ENCODE measurements at places on chromosomes 6 and 20.

DNA sequence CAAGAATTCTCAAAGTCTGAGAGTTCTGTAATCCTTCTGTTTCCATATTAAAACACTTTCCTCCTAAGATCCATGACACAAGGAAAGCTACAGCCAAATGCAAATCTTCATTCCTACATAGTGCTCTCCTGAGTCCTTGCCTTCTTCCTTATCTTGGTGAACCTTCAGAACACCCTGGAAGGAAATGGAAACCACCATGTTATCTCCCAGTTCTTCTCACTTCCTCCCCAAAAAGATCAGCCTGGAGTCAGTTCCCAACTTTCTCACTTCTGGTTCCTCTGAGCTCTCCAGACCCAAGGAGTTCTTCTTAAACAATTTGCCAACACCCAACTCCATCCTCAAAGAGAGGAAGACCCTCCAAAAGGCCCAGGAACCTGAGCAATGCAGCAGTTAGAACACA, 193.3 kb upstream of the CCN2 start:
- no peak for DNase-seq

GRCh38 chr20:4371623-4372251, 350.0 kb upstream of the PRND start:
- no peak for DNase-seq

DNA sequence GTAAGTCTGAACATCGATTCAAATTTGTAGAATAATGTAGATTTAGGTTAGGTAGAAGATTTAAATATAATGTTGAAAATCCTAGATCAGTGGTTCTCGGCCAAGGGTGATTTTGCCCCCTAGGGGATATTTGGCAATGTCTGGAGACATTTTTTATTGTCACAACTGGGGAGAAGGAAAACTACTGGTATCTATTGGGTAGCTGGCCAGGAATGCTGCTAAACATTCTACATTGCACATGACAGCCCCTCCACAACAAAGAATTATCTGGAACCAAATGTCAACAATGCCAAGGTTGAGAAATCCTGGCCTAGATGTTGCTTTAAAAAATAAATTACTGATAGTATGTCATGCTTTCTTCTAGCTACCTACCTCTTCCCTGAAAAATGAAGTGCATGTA, 76.1 kb downstream of the HIVEP2 start:
- DNase-seq: no peak

DNA sequence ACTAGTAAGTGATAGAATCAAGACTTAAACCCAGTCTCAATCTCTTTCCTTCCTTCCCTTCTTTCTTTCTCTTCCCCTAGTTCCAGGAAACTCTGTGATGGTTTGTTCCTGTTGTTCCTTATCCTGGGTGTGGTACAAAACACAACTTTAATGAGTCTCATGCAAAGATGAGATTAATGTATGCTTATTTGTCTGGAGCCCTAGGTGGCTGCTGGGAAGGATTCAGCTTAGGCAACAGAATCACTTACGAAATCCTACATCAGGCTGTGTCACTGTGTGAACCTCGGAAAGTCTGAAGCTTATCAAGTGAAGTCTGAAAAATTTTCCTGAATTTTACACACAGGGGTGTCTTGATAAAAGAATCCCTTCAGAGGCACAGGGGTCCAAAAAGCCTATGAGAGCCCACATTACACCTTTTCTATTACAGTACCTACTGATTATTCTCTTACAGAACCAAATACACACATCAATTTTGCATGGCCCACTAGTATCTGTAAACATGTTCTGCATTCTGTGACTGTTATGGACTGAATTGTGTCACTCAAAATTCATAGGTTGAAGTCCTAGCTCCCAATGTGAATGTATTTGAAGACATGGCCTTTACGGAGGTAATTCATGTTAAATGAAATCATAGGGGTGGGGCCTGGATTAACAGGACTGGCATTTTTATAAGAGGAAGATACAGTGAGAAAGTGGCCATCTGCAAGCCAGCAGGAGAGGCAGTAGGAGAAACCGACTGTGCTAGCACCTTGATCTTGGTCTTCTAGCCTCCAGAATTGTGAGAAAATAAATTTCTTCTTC, 144.7 kb downstream of the MYB start:
- DNase-seq: no peak

- no peak for DNase-seq
These were observed 23.3 kb downstream of the NPEPL1 start for GRCh38 chr20:58715801-58716475.

DNA sequence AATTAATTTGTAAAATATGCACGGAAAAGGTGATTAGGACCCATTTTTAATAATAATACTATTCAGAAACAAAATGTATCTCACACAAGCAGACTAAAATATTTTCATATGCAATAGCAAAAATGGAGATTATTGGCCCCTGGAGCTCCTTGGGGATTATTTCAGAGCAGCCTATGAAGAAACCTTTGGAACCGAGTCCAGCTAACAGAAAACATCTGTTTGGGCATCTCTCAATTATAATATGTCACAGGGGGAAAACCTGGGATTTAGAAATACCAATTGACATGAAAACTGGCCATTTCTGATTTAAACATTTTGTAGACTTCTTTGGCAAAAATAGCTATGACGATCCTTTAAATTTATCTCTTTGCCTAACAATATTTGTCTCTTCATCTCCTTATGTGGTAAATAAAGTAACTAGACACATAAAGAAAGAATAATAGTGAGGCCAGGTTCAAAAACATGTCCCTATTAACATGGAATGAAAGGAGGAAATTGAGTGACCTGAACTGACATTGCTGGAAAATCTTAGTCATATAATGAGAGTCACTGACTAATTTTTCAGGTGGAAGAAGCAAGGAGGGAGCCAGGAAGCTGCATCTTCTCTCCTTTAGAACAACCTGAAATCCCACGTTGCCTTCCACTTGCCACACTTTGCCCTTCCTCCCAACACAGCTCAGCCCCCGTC, 199.0 kb downstream of the SOD2 start:
- no peak for DNase-seq

GRCh38 chr6:36779227-36779626, 60.0 kb downstream of the CPNE5 start:
- no peak for DNase-seq

DNA sequence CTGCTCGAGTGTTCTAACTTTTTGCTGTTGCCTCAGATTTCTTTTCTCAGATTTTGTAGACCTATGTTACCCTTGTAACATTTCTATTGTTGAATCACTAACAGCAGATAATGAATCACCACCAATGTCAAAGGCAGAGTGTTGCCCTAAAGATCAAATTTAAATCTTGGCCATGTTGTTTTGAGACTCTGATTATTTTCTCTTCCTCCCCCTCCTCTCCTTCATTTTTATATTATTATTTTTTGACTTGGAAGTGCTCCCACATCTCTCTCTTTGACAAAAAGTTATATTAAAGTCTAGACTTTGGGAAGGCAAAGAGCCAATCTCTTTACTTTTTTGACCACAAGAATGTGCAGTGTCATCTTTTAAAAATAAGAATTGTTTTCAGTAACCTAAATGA, 422.7 kb downstream of the NKAIN2 start:
- DNase-seq: no peak

DNA sequence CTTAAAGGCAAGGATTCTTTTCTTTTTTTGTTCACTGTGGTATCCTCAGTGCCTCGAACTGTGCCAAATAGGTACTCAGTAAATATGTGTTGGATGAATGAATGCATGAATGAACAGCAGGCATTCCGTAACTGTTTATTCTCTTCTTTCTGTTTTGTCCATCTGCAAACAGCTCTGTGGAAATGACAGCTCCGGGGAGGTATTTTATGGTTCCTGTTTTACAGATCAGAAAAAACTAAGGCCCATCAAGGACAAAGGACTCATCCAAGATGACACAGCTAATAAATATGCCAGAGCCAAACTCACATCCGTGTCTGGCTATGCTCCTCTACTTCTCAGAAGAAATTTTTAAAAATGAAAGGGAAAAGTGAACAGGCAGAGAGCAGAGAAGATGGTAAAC, 21.0 kb downstream of the JPH2 start:
- DNase-seq: no peak

GRCh38 chr20:12203981-12204380, 286.3 kb downstream of the BTBD3 start:
- no peak for DNase-seq

DNA sequence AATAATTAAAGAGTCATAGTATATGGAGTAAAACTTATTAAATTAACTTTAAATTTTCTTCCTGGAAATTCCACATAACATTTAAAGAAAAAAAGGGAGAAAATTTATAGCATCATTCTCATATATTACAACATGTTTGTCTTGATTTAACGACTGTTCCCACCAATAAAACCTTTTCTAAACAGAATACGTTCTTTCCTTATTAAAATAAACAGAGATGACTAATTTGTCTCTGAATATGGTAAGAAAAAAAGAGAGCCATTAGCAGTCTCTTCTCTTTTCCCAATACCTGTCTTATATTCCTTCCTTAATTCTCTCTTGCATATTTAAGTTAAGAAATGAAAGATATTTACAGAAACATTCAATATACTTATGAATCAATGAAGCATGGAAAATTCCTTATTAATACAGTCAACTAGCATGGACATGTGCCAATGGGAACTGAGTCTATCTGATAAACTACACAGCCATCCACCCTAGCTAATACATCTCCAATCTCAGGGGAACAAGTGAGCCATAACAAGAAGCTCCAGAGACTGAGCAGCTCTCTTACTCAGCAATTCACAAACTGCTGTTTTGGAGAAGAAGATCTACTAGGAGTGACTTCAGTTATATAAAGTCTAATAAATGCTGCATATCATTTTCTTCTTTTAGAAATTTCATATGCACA, 347.1 kb upstream of the MANEA start:
- no peak for DNase-seq

DNA sequence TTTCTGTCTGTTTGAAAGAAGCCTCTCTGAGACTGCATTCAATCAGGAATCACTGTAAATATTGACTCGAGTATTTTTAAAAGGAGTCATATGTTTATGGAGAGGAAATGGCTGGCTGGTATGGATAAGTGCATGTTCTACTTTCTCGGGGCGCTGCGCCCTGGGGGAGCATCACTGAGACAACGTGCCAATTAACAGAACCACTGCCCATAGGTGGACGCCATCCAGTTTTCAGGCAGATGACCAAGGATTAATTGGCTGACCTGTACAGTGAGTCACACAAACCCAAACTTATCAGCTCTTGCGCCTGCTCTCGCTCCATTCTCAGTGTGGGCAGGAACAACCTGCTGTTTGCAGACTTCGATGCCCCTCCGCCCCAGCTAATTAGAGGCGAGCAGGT, 571.2 kb downstream of the QKI start:
- no peak for DNase-seq

DNA sequence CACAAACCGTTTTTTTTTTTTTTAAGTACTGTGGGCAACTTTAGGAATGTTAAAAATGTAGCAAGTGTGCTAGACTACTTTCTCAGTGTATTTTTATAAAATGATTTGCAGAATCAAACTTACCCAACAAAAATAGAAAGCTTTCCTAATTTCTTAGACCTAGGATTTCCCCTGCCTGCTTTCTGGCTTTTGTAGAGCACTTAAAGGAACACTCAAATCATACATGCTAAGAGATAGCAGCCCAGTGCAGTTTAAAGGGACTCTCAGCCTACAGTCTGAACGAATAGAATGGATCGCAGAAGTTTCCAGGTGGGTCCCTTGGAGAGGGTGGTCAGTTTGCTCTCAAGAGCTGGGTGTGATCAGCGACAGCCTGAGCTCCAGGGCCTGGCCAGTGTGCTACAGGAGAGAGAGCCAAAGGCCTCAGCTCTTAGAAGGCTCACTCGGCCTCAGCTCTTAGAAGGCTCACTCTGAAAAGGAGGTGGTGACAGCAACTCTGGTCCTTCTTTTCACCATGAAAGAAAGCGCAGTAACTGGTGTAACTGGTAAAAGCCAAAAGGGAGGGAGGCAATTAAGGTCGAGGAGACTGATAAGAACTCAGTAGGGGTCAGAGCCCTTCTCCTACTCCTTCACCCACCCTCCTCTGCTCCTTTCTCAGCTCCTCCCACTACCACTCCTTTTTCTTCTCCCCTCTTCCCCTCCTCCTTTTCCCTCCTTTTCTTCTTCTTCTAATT, 142.4 kb downstream of the ZFP64 start:
- DNase-seq: no peak

DNA sequence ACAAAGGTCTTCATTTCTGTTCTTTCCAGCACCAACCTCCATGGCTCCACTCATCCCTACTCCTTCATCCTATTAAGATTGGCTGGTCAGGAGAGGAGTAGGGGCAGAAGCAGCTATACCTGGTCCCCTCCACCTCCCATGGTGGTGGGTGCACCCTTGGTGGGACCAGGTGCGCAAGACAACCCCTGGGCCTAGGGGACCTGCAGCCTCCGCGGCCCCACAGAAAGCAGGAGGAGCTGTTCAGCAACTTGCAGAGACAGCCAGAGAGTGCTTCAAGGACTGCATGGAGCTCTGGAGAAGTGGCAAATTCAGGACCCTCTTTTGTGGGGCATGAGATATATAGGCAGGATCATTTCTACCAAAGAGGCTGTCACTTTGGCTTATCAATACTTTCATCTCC, 9.8 kb downstream of the ULBP2 start:
- no peak for DNase-seq

DNA sequence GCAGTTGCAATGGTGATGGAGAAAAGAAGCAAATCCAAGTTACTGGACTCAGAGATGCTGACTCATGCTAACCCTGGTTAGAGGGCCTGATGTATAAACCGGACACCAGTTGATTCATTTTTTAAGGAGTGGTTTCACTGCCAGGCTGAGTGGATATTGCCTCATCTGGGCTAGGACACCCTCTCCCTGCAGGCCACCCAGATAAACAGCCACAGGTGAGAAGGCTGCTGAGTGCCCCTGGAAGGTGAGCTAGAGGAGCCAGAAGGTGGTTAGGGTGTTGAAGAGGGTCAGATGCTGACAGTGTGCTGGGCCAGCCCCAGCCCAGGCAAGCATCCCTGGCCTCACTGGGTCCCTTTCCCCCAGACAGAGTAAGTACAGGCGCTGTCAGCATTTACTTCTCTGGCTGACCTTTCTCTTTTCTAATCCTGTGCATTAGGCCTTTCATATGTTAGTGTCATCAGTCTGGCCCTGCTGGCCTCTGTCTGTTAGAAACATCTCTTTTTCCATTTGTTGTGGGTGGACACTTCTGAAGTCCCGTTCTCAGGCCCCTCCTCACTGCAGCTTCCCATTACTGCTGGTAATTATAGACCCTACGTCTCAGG, 13.5 kb downstream of the EPB41L1 start:
- DNase-seq: no peak

GRCh38 chr6:30829639-30830255, 54.6 kb upstream of the DDR1 start:
- no peak for DNase-seq

GRCh38 chr20:51752343-51752951, 15.7 kb downstream of the ATP9A start:
- DNase-seq: no peak

GRCh38 chr6:82646231-82646615, 282.6 kb downstream of the TPBG start:
- DNase-seq: no peak

GRCh38 chr20:64255361-64256281, at the start of gene PCMTD2:
Gene PCMTD2, plus strand, starts transcription at chr20:64255748. Its CDS starts 4,218 bp downstream, at chr20:64259966.
- peak; percentile 87 for DNase-seq

- no peak for DNase-seq
These were observed 1.1 kb downstream of the DDAH2 start for GRCh38 chr6:31727717-31728671.

- peak; percentile 49 for DNase-seq
These were observed 40.4 kb upstream of the ARG1 start for GRCh38 chr6:131532580-131533039.

Measured in CD4-positive, alpha-beta T cell treated with Interleukin-15 for 4 hours (primary cell).